NCI-H524 treated with DMSO at 0.1 percent for 48 hours (cell line): ENCODE measurements at places on chromosomes 7 and 10.
A peak's percentile ranks its signal among the peaks of the same experiment; 100 is the strongest.

DNA sequence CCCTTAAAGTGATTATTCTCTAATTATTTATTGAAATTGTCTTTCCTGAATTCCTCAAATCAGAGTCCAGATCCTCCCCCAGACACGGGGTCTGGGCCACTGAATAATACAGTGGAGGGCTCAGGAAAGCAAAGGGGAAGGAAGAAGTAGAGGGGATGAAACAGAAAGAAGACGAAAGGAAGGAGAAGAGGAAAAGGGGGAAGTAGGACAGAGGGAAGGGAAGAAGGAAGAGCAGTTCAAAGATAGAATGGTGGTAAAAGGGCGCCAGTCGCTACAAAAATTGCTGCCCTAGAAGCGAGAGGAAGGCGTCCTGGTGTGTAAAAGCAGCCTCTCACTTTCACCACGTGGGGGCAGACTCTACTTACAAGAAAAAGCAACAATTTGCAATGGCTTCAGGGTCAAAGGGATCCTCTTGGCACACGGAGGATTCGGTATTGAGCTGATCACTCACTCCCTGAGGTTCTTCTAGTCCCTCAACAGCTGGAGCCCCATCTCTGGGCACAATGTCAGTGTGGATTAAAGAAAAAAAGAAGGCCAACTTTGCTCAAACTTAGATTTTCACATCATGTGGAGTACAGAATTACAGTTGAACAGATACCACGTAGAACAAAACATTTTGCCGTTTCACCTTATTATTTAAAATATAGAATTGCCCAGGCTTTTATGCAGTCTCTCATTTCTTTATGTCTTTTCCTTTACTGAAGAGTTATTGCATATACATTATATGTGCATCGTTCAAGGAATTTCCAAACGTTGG lies 31.4 kb upstream of the NPVF start:
- DNase-seq: peak; percentile 5

DNA sequence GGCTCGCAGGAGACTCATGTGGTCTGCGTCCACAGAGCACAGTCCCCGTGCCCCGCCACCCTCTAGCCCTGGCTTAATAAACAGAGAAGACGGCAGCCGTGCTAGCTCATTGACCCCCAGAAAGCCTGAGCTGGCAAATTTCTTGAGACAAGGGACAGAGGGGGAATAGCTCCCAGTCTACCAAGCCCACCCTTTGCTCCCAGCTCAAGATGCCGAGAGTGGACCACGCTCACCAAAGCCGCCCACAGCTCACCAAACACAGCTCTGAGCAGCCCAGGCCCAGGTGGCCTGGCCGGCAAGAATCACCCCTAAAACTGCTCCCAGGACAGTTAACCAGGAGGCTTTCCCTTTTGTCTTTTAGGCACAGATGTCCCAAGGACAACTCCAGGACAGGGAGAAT lies 5.4 kb downstream of the PDGFA start:
- DNase-seq: no peak

- no peak for DNase-seq
These were observed 81.4 kb upstream of the PLPP4 start for GRCh38 chr10:120375666-120376065.

- DNase-seq: no peak
These were observed 44.9 kb downstream of the SP8 start for GRCh38 chr7:20741801-20742200.

GRCh38 chr7:82789883-82790609 lies 346.5 kb upstream of the CACNA2D1 start:
- DNase-seq: no peak

DNA sequence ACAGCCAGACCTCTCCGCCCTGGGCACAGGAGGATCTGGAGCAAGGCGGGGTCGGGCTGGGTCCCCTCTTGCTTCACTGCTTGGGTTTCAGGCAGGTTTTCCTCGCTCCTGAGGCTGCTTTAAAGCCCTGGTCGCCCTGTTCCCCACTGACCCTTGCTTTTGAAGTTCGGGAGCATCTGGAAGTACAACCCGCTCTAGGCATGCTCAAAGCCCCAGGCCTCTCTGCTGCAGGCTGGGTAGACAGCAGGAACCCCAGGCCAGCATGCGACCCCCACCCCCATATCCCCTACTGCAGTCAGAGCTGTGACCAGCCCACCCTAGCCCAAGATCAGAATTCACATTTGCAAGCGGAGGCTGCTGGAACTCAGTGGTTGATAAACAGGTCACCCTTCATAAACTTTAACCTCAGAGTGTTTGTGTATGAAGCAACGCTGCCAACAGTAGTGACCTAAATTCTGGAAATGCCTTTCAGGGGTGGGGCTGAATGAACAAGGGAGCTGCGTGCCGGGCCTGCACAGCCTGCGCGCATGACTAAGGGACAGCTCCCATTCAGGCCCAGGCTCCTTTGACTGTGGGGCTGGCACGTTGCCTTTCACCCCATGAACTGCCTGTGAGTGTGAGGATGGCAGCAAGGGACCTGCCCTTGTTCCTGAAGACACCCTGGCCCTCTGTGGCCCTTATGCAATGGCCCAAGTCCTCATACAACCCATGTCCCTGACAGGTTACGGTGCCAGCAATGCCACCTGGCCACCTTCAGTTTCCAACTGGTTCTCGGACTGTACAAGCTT lies 52.5 kb downstream of the PROSER2 start:
- DNase-seq: no peak

DNA sequence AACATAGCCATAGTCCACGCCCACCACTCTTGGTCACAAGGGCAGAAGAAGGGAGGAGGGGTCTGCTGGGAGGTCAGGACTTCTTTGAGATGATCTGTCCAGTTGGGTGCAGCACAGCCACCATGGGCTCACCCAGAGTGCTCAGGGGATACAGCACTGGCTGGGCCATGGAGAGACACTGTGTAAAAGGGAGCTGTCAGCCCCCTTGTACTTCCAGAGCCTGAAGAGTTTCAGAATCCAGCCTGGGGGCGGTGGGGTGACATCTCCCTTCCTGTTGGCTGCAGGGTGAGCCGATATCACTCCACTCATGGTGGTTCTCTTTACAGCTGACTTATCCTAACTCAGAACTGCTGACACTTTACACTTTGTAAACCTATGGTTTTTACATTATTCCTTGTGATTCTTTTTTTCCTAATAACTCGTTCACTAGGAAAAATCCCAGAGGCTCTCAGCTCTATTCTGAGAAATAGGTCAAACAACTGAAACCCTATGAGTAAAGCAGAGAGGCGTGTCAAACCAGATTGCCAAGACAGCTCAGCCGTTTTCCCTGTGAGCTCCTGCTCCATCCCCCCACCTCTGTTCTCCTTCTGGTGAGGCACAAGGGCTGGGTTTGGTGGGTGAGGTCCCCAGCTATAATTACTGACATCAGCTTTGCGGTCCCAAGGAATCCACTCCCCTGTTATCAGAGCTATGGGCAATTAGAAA lies 3.2 kb upstream of the MRPS24 start:
- DNase-seq: no peak

DNA sequence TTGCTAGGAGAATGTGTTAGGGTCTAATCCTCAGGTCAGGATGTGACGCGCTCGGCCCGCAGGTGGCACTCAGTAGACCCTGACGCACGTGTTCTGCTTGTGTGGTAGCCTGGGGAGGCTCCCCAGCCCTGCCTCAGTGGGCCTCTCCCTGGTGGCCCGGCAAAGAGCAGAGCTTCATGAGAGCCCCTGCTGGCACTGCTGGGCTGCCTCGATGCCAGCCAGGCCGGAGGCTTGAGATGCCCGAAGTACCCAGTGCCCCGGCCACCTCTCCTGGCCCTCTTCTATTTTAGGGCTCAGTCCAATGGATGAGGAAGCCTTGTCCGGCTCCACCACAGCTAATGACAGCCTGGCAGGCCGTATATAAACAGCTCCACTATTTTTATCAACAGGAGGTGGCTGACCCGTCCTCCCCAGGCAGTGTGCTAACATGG lies 42.0 kb downstream of the PRF1 start:
- DNase-seq: no peak
